ENCODE measurements at places on chromosomes 1 and 21.

DNA sequence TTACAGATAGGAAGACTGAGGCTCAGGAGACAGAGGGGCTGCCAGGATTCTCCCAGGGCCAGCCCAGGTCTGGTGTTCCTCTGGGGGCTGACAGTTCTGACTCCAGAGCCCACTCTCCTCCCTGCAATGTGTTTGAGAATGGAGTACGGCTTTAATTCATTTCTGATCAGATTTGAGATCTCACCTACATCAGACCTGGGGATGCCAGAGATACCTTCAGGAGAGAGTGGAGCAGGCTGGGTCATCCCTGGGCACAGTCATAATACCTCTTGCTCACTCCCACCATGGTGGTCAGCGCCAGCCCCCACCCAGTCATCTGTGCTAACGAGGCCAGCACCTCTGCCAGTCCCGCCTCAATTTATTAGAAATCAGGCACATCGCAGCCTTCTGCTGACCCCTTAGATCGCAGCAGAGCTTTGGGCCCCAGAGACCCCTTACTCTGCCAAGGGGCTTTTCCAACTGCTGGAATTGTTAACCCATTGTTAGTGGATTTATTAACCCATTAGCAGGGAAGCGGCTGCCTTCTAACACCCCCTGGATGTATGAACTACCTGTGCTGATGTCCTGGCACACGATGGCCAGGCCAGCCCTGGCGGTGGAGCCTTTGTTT, 352.1 kb downstream of the MATN1 start:
- no peak for DNase-seq

GRCh38 chr21:34915364-34915841, 133.7 kb downstream of the RUNX1 start:
- no peak for DNase-seq

DNA sequence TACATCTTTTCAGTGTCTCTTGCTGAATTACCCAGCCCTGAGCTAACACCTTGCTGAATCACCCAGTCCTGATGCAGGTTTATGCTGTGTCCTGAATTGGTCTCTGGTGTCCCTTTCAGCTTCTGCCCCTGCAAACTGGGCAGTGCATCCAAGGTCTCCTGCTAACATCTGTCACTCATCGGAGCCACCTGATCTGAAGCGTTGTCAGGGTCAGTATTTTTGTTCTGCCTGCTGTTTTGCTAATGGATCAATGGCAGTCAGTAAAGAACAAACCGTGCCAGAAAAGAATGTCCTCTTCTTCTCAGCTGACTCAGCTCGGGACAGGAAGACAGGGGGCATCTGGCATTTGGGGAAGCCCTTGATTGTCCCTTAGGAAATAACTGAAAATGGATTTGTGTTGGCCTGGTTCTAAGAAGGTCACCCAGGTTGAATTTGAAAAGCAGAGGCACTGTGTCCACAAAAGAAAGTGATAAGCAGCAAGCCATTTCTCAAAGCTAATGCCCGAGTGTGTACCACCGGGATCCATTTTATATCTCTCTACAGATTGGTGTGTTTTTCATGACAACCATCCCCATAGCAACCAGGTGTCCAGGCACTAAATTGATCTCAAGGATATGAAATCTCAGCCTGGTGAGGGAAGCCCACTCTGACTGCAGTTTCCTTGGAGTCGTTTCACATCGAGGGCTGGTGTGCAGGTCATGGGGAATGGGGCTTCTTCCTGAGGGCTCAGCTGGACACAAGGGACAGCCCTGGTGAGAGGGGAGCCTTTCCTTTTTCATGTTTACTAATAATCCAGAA, 109.7 kb upstream of the IRF2BP2 start:
- DNase-seq = no peak

- DNase-seq = no peak
Observed at GRCh38 chr1:116365353-116365780, 7.7 kb upstream of the ATP1A1 start.

GRCh38 chr1:16076031-16076864, 2.8 kb upstream of the FAM131C start:
- DNase-seq = peak; percentile 43

DNA sequence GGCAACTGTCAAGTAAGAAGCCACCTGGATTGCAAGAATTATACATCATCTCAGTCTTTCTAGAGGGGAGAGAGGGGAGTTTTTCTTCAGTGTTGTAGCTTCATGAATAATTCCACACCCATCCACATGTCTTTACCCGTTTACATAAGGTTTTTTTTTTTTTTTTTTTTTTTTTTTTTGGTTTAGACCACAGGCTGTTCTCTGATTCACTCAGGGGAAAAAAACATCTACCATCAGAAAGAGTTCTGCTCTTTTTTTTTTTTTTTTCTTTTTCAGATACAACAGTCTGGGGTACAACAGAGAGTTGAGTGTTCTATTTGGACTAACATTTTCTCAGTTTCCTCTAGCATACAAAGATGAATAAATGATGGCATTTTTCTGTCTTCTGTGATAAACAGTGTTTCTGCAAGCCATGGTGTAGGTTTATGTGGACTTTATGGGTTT, 4.9 kb upstream of the KIF14 start:
- no peak for DNase-seq

GRCh38 chr21:20249401-20249800, 748.8 kb upstream of the NCAM2 start:
- no peak for DNase-seq

- no peak for DNase-seq
Observed at GRCh38 chr1:56133522-56134472, 445.6 kb downstream of the PLPP3 start.

GRCh38 chr1:218069180-218069579, 215.9 kb upstream of the RRP15 start:
- no peak for DNase-seq

DNA sequence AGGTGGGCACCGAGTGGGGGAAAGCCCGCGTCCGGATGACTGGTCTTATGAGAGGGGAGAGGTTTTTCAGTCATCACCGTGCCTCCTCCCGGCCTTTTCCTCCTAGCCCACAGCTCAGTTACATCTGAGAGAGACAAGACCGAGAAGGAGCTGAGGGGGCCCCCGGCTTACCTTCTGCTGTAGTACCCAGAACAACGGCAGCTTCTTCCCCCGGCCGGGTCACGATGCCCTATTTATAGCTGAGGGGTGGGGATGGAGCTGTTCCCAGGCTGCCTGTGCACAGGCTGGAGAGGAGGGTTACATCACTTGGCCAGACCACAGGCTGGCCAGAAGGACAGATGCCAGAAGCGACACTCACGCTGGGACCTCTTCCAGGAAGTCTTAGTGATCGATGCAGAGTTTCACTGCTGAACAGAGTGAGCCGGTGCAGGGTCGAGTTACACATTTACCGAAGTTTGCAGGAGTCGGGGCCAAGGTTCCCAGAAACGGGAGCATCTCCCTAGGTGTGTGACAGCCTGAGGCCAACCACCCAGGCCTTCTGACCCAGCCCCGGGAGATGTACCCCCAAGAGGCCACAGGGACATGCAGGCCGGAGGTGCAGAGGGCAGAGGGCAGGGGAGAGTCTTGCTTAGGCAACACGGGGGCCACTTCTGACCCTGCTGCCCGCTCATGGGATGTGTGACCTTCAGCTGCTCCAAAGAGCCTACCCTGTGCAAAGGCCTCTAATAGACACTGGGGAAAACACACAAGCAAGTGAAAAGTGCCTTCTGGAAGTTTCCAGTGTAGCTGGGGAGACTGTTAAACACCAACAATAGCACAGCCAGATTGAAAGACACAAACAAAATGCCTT, at the start of gene AGT:
Gene AGT (minus strand): TSS at position 208 of the 850 bp plus-strand sequence. CDS start 3,299 bp downstream, outside the sequence.
- peak; percentile 41 for DNase-seq

- no peak for DNase-seq
Observed at GRCh38 chr1:186214791-186215190, 160.3 kb downstream of the TPR start.

- DNase-seq = no peak
Observed at GRCh38 chr1:18373882-18374493, 106.7 kb upstream of the KLHDC7A start.

DNA sequence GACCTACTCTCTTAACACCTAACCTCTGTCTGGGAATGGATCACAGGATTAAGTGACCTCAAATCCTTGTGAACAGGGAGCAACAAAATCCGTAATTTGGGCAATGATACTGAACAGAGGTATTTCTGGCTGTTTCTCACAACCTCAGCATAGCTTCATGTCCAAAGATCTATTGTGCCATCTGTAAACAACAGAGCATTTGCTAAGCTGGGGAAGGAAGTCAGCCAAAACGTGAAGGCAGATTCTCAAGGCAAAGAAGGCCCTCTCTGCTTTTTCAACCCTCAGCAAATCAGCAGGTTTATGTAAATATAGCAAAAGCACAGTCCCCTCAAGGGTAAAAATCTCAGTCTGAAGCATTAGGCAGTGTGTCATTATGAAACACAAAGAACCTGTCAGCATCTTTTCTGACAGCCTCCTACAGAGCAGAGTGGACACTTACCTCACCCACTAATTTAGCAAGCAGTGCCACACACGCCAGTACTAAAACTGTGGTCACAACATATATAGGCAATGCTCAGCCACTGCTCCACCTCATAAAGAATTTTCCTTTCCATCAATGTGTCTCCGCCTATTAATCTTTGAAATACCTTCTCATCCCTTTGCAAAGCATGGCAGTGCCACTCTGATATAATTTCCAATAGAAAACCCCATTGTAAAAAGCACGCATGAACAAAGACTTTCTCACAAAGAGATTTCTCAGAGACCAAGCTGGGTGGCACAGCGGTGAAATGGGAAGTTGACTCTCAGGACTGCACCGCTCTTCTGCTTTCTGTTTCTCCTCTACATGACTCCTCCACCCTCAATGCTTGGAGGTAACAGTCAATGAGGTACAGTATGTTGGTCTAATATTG, 188.0 kb downstream of the RERE start:
- DNase-seq = no peak

DNA sequence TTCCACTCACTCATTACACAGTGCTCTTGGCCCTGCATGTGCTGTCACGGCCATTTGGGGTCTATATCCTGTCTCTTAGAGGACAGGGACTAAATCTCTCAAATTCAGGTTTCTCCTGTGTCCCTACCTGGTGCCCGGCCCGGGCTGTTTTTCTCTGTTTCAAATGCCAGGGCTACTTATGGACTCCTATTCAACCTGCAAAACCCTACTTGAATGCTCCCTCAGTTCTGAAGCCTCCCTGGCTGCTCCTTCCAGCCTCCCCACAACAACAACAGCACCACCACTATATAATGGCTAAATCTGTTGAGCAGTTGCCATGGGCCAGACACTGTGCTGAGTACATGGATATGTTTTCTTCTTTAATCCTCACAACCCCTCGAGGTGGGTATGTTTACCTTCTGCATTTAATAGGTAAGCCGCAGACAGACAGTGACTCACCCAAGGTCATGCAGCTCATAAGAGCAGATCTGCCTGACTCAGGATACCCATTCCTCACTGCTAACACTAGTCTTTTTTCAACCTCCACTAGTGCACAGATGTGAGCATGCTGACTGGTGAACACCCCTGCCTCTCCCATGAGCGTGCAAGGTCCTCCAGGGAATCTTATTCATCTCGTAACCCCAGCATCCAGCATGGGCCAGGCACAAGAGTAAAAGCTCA, 29.9 kb downstream of the DHRS3 start:
- DNase-seq = no peak

GRCh38 chr21:32674038-32674437, 53.8 kb downstream of the SYNJ1 start:
- DNase-seq = no peak

DNA sequence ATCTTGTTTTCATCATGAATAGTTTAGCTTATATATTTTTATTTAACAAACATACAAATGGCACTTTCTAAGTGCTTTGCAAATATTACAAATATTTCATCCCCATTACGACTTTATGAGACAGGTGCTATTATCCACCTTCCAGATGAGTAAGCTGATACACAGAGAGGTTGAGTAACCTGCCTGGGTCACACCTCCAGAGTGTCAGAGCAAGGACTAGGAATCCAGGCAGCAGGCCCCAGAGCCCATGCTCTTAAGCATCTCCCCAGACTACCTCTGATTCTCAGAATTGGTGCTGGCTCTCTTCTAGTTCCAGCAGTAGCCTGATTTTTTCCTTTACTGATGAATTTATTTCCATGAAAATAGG, 40.0 kb downstream of the EPHB2 start:
- no peak for DNase-seq

DNA sequence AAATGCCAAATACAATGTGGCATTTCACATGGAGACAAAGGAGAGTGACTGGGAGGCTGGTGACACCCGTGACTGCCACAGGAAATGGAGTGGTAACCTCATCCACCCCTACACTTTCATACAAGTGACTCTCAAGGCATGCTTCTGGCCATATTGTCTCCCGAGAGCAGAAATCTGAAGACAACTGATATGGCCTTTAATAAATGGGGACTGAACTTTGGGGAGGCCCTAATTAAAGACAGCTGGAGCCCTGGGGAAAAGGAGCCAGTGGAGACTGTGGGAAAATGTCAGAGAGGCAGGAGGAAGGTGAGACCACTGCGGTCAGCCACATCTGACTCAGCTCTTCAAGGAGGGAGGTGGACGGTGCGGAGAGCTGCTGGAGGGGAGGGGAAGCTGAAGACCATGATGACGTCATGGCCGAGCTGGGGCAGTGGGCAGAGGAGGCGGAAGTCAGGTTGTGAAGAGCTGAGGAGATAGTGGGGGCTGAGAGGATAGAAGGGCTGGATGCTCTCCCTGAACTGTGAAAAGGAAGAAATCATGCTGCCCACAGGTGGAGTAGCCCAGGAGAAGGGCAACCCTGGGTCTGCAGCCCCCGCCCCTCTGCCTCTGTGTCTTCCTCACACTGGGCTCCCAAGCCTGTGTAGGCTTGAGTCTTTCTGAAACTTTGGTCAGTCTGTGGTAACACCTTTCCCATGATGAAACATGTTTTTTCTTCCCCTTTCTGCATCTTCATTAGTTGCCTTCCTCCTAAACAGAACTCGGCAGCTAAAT, 14.0 kb upstream of the NCF2 start:
- no peak for DNase-seq

DNA sequence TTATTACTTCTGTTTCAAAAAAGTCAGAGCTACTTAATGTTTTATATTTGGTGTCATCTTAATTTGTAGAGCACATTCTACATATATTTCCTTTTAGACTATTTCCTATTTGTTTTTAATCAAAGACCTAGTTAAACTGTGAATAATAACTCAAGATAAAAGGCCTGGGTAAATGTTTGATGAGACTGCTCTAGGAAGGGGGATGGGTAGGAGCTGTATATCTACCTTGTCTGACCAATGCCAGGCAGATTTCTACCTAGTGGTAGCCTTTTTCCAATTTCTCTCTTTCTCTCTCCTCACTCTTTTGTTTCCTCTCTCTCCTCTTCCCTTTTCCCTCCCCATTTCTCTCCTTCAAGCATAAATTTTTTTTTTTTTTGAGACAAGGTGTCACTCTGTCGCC, 31.9 kb upstream of the IVNS1ABP start:
- DNase-seq = no peak
